ENCODE measurements at places on chromosomes 12 and 14.

DNA sequence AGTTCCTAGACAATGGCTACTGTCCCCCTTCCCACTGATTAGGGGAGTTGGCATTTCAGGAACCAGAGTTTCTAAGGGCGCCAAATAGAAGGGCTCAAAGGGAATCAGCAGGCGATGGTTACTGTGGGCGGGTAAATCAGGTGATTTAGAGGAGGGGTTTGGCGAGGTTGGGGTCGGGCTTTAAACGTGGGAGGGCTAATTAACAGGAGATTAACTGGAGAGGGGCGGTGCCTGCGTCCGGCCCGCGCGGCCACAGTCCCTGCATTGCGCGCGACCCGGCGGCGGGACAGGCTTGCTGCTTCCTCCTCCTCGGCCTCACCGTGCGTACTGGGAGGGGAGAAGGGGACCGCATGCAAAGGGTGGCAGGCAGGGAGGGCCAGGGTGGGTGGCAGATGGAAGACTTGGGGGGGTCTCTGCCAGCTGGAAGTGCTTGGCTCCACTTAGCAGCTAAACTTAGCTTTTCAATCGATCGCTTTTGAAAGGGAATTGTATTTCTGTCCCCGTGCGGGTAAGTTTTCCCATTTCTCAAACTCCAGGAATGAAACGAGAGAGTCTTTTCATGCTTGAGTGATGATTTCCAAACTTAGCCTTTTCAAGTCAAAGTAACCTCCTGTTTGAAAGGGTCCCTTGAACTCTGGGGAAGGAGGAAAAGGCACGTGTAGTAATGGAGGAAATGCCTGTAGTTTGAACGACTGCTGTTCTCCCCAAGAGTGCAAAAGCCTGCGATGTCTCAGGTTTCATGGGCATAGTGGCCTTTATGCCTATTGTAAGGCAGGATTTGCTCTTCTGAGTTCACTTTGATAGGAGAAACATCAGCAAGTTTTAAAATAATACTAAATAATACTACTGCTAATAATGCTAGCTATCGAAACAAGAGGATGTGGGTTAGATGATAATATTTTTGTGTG, at the start of gene MGST1:
Gene MGST1 (plus strand): TSS at position 255 of the 908 bp plus-strand sequence. CDS start 6,608 bp downstream, outside the sequence.
- DNase-seq, result no peak

- no peak for DNase-seq
Observed at GRCh38 chr12:68868043-68868790, 60.2 kb downstream of the MDM2 start.

GRCh38 chr12:50018968-50019367, 6.3 kb downstream of the RACGAP1 start:
- DNase-seq, result no peak

GRCh38 chr12:14956024-14956891, 5.1 kb downstream of the ARHGDIB start:
- no peak for DNase-seq

DNA sequence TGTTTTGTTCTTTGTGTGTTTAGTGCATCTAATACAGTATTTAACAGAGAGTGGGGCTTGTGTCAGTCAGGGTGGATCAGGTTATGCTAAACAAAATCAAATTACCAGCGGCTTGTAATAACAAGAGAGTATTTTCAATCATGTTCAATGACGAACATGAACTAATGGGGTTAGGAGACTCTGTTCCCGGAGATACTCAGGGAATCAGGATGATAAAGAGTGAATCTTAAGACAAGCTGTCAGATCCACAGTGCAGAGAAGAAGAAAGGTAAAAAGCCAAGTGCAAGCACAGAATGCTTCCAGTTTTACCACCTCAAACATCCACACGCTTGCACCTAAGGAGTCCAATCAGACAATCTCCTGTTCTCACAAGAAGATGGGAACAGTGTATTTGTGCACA, 1331.5 kb upstream of the TMEM132C start:
- DNase-seq, result no peak

DNA sequence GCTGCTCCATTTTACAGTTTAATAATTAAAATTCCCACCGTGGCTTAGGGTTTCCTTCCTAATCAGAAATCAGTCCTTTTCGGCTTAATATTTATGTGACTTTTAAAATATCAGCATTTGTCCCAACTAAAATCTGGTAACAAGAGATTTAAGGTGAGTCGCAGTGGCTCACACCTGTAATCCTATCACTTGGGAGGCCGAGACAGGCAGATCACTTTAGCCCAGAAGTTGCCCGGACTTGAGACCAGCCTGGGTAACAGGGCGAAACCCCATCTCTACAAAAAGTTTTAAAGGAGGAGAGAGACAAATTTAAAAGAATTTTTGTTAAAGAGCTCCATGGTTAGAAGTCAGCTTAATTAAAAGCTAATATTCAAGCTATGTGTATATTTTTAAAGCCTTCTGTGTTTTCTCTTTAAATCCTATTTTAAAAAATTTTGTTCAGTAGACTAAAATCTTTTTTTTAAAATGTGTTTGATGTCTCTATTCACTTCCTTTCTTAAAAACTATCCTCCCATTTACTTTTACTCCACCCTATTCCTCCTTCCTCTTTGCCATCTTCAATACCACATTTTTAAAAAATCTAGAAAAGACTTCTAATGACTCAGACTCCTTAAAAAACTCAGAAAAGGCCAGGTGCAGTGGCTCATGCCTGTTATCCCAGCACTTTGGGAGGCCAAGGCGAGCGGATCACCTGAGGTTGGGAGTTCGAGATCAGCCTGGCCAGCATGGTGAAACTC, 3.8 kb upstream of the TAC3 start:
- DNase-seq, result no peak

DNA sequence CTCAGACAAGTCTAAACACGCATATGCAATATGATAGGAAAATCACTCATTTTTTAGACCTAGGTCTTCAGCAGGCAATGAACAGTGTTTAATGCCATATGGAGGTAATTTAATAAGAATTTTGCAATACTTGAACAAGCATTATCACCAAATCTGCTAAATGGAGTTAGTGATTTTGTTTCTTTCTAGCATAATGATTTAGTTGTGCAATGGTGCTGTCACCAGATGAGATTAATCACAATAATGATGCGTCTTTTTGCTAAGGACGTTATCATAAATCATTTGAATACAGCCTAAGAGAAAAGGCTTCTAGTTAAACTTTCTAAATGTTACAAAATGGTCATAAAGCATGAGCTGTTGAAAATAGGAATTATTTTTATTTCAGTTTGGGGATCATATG, 170.0 kb upstream of the SLC16A7 start:
- no peak for DNase-seq

GRCh38 chr12:65787056-65787865, 37.0 kb upstream of the HMGA2 start:
- DNase-seq, result no peak

DNA sequence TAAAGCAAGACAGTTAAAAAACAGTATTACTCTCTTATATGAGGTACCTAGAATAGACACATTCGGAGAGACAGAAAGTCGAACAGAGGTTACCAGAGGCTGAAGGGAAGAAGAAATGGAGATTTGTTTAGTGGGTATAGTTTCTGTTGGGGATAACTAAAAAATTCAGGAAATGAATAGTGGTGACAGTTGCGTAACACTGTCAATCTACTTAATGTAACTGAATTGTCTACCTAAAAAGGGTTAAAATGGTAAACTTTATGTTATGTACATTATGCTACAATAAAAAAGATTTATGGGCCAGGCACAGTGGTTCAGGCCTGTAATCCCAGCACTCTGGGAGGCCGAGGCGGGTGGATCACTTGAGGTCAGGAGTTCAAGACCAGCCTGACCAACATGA, 30.6 kb upstream of the SLC6A13 start:
- DNase-seq, result no peak

DNA sequence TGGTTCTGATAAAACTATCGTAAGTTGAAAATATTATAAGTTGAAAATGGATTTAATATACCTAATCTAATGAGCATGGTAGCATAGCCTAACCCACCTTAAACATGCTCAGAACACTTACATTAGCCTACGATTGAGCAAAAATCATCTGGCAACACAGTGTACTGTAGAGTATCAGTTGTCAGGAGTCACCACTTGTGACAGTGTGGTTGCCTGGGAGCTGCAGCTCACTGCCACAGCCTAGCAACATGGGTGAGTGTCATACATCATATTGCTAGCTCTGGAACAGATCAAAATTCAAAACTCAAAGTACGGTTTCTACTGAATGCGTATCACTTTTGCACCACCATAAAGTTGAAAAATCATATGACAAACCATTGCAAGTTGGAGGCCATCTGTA, 203.5 kb downstream of the ATXN7L3B start:
- no peak for DNase-seq

Measured in non-pigmented ciliary epithelial cell (primary cell).